Hindlimb muscle (tissue), 1 donor: ENCODE measurements at places on chromosomes 11 and 22. TPM values are rescaled to one million over a fixed set of nuclear protein-coding genes. Genes with fewer than 3 reads are reported as not detected.

The ACTN3 gene
- 141 TPM for polyA plus RNA-seq

The GAL gene
- polyA plus RNA-seq = not detected

DNA sequence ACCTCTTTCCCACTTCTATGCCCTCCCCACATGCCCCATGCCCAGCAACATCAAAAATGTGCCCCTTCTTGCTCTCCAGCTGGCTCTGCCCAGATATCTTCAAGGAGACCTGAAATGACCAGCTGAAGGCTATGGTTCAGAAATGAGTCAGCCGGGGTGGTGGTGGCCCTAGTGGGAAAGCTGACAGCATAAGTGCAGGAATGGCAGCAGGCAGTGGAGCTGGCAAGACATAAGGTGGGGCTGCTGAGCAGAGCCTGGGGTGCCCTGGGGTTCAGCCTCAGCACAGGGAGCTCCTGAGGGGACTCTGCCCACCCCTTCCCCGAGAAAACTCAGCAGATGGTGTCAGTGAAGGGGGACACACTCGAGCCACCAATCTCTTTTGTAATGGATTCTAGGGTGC lies 593.4 kb downstream of the BUD13 start:
- DNase-seq = no peak

DNA sequence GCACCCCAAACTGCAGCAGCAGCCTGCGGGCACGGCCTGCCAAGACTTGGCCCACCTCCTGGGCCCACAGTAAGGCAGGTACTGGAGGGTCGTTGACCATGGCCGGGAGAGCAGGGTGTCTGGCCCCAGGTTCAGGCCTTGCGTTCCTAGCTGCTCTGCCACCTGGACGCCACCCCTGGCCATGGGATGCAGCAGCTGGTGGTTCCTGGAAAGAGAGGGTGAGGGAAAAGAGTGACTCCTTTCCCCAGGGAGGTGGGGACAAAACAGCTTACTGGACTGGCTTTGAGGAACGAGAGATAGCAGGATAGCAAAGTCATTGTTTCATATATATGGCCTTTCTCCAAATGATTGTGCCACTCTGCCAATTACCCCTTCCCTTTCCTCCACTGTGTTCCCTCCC lies 1.8 kb downstream of the BSCL2 start:
- DNase-seq = no peak

The MOGAT2 gene
- polyA plus RNA-seq = not detected

GRCh38 chr11:73225851-73226250 lies 7.8 kb downstream of the P2RY2 start:
- no peak for DNase-seq

The FGF3 gene
- polyA plus RNA-seq = not detected

- DNase-seq = no peak
These were observed 13.2 kb downstream of the MAP6 start for GRCh38 chr11:75655605-75656004.

GRCh38 chr11:131408025-131408640 lies 37.7 kb downstream of the NTM start:
- no peak for DNase-seq

- DNase-seq = peak; percentile 70
These were observed 1.2 kb downstream of the PHLDB1 start for GRCh38 chr11:118608360-118609227.

DNA sequence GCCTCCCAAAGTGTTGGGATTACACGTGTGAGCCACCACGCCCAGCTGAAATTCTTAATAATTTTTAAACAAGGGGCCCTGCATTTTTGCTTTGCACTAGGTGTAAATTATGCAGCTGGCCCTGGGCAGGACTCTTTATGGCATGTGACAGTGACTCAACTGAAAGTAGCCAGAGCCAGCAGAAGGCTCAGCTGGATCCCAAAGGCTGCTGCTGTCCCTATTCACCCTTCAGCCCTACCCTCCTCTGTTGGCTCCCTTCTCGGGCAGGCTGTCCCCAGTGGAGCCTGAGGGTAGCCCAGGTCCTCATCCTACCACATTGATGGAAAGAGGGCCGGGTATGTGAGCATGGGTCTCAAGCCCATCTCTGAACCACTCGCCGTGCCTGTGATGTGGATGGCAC lies 45.6 kb downstream of the CD82 start:
- DNase-seq = no peak

DNA sequence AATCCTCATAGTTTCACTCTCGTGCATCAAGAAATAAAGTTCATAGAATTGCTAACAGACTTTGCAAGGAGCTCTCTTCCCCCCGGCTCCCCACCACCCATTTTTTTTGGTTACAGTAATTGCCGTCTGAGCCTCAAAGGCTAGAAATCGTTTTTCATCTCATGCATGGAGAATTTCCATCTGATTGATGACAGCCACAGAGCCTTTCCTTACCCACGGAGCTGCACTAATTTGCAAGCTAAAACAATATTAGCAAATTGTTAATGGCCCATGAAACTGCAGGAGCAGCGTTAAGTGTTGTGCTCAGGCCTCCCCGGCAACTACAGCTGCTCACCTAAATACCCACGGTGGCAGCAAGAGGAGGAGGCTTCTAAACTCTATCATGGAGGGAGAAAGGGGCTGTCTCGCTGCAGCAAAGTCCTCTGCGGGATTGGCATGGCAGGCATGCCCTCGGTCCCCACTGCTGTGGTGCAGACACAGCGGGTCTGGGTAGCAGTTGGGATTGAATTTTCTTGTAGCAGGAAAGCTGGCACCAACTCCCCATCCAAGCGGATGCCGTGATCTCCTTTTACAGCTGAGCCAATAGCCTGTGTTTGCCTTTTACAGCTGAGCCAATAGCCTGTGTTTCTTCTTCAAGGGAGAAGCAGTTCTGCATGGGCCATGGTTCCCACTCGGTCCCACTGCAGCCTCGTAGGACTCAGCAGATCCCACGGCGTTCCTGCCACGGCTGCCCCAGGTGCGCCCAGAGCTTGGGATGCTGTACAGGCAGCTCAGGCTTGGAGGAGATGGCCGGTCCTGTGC lies 412.3 kb downstream of the BRD1 start:
- no peak for DNase-seq

DNA sequence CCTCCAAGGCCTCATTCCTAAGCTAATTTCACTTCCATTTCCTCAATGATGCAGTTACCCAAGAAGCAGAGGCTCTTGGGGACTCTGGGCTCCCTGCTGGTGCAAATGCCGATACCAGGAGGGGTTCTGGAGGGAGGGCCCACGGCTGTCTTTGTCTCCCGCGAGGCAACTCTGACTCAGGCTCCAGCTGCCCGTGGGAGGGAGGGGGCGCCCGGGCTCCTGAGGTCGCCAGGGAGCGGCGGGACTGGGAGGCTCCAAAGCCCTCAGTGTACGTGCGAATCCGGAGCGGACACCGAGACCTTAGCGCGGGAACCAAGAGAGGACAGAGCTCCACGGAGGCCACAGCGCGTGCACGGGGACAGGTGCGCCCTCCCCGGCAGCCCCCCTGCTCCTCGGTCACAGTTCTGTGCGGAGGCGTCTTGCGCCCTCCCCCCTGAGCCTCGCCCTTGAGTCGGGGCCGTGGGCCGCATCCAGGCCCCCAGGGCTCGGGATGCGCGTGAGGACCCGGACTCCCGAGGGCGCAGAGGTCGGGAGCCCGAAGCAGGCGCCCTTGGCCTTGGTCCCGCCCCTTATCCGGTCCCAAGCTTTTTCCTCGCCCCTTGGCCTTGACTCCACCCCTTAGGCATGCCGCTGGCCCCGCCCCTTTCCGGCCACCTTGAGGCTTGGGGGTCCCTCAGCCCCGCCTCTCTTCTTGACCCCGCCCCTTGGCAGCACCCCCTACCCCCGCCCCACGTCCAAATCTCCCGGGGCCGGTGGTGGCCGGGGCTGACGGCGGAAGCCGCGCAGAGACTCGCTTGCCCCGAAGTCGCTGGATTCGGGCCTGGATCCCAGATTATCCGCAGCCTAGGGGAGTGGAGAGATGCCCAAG lies 4.7 kb upstream of the SHISA8 start:
- no peak for DNase-seq

- DNase-seq = peak; percentile 73
These were observed 70.5 kb downstream of the RPUSD4 start for GRCh38 chr11:126140926-126141280.

GRCh38 chr11:47394322-47395222 lies 13.8 kb upstream of the SLC39A13 start:
- DNase-seq = no peak

The TSPAN32 gene
- polyA plus RNA-seq = 5.3 TPM

DNA sequence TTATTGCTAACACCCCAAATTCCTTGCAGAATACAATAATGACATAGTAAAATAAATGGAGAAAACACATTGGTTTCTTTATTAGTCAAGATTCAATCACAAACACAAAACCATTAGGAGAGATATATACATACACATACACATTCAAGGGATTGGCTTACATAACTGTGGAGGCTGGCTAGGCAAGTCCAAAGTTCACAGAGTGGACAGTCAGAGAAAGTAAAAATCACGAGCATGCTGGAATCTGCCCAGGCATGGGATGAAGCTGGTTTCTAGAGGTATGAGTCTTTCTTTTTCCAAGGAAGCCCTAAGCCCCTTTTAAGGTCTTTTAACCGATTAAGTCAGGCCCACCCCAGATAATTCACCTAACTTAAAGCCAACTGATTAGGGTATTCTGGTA lies 13.6 kb upstream of the OR56B1 start:
- no peak for DNase-seq

GRCh38 chr11:10858439-10859325 lies 829 bp upstream of the ZBED5 start:
- DNase-seq = no peak

DNA sequence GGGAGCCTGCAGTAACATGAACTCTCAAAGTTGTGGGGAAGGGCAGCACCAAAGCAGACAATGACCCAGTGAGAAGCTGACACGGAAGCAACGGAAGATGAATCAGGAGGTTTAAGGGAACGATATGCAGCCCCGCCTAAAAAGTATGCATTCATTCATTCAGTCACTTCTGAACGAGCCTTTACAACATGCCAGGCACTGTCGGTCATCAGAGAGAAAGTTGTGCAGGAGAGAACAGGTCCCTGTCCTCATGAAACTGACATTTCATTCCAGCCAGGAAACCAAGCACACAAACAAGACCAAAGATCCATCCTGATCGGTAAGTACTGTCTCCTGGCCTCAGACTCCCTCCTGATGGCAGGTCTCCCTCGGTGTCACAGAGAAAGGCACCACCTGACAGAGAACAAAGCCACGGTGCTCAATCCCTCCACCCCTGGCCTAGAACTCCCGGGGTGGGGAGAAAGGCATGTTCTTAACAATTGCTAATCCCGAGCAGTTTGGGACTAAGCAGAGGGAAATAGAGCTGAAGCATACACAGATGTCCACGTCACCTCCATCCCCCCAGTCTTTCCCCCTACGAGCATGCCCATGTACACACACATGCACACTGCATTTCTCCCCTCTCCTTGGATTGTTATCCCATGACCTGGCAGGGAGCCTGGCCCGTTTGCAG lies 49.3 kb downstream of the LRFN4 start:
- peak; percentile 50 for DNase-seq

DNA sequence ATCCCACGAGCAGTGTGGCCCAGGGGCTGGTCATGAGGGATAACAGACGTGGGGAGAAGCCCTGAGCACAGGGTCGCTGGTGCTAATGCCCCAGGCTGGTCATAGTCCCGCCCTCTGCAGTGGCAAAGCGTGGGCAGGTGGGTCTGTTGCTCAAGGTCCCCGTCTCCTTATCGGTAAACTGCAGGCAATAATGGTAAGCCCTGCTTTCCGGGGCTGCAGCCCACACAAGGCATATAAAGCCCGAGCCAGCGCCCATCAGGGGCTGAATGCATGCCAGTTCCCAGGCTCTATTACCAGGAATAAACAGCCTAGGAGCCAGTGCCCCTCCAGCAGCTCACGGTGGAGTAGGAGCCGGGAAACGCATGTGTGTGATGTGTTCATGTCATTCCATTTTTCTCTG lies 261.0 kb downstream of the BRD1 start:
- no peak for DNase-seq

The CYTH4 gene
- polyA plus RNA-seq = 10.0 TPM

The TH gene
- 0.66 TPM for polyA plus RNA-seq

The GGTLC3 gene
- not detected for polyA plus RNA-seq

DNA sequence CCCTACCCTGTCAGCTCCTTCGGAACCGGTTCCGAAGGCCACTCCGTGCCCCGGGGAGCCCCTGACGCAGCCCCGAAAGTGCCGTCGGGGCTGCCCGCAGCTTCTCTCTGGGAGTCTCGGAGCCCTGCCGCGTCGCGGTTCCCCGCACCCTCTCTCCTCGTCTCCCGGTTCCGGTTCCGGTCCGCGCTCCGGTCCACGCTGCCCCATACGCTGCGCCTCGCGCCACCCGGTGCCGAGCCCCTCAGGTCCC lies 618 bp downstream of the MTA2 start:
- DNase-seq = no peak

The UCP2 gene
- polyA plus RNA-seq = 201 TPM

- DNase-seq = no peak
These were observed 821.3 kb downstream of the BRD1 start for GRCh38 chr22:49006207-49007012.
